ENCODE measurements at places on chromosomes 16 and 17.

DNA sequence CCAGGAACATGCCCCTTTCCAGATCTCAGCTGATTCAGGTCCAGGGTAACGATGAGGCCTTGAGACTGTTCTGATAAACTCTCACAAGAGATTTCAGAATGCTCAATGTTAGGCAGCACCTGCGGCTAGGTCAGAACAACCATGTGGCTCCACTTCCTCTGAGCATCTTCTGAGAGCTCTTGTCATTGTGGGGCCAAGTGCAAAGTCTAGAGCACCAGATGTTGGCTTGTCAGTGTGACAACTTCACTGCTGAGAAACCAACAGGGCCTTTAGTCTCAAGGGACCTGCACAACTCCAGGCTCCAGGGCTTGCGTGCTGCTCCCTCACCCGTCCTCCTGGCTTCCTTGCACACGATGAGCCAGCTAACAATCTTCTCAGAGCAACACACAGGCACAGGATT lies 29.0 kb downstream of the FCSK start:
- no peak for DNase-seq

- DNase-seq = no peak
Observed at GRCh38 chr16:3792472-3793012, 75.2 kb upstream of the TRAP1 start.

- no peak for DNase-seq
Observed at GRCh38 chr16:83856792-83857191, 42.1 kb upstream of the MLYCD start.

DNA sequence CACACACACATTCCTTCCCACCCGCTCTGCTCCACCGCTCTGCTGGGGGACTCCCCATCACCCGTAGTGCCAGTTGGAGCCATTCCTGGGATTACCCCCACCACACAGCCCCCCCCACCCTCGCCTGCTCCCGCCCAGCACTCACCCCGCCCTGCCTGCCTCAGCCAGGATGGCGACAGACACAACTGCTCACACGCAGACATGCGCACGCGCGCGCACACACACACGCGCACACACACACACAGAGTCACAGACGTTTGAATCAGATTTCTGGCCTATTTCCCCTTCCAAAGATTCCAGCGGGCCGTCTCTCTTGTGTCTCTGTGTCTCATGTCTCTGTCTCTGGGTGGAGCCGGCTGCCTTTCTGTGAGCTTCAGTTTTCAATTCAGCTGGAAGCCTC lies 4.4 kb downstream of the CACNA1G start:
- no peak for DNase-seq

- DNase-seq = no peak
Observed at GRCh38 chr17:47254403-47254943, 846 bp downstream of the ITGB3 start.

GRCh38 chr16:15708096-15708495 lies 58.1 kb downstream of the NDE1 start:
- no peak for DNase-seq

DNA sequence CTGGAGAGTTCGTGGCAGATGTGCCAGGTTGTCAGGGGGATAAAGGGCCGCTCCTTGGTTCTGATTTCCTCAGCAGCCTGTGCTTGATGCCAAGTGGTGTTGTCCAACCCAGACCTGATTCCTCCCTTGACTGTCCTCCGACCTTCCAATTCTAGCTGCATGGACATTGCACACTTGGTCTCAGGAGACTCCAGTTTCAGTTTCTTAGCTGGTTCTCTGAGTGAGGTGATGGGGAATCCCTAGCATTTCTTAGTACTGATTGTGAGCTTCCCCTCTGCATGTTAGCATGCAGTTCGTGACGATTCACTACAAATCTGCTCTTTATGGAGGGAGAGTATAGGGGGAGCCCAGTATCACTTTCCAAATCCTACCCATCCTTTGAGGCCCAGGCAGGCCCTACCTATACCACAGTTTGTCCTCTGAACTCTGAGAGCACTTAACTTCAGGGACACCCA lies 12.4 kb upstream of the CCR7 start:
- no peak for DNase-seq

GRCh38 chr16:67518676-67519075 lies 10.0 kb upstream of the RIPOR1 start:
- DNase-seq = no peak

GRCh38 chr16:83248735-83249463 lies 558.9 kb upstream of the HSBP1 start:
- no peak for DNase-seq

- DNase-seq = no peak
Observed at GRCh38 chr16:27066668-27067537, at the start of gene C16orf82. TSS of gene C16orf82 (plus strand) at chr16:27066927.

DNA sequence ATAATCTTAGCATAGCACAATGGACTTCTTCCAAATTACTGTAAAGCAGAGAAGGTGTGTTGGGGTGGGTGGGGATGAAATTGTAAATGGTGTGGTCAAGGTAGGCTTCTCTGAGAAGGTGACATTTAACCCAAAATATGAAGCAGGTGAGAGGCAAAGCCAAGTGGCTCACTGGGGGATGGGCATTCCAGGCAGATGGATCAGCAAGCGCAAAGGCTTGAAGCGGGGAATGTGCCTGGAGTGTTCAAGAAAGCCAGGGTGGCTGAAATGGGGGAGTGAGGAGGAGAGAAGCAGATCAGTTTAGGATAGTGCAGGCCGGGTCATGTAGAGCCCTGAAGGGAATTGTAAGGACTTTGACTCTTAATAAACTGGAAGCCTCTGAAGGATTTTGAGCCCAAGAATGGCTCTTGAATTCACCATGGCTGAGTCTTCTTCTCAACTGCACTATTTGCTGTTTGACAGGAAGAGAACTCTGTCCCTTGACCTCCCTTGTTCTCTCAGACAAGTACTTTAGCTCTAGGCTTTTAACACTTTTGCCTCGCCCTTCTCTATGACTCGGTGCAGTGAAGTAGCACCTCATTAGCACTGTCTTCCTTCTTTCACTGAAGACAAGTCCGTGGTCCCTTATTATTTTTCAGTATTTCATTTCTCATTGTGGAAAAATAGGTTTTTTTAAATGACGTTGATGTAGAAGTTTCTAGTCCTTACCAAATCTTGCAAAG lies 14.7 kb downstream of the CACNG3 start:
- DNase-seq = no peak

- DNase-seq = no peak
Observed at GRCh38 chr17:33901085-33901484, 354.0 kb upstream of the CCL2 start.

DNA sequence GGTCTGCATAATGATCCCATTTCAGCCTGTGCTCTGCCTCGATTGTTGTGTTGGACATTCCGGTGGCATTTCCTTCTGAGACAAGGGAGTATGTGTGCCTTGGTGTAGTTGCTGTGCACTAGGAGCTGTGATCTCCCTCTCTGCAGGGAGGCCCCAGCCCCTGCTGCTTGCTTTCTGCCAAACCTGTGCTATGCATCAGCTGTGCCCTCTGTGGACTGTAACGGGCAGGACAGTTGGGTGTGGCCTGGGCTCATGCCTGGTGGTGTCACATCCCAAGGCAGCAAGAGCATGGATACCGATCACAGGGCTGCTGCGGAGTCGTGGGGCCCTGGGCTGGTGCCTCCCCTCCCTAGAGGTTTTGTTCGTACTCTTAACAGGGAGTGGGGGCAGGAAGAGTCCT lies 3.8 kb upstream of the JPT2 start:
- no peak for DNase-seq

DNA sequence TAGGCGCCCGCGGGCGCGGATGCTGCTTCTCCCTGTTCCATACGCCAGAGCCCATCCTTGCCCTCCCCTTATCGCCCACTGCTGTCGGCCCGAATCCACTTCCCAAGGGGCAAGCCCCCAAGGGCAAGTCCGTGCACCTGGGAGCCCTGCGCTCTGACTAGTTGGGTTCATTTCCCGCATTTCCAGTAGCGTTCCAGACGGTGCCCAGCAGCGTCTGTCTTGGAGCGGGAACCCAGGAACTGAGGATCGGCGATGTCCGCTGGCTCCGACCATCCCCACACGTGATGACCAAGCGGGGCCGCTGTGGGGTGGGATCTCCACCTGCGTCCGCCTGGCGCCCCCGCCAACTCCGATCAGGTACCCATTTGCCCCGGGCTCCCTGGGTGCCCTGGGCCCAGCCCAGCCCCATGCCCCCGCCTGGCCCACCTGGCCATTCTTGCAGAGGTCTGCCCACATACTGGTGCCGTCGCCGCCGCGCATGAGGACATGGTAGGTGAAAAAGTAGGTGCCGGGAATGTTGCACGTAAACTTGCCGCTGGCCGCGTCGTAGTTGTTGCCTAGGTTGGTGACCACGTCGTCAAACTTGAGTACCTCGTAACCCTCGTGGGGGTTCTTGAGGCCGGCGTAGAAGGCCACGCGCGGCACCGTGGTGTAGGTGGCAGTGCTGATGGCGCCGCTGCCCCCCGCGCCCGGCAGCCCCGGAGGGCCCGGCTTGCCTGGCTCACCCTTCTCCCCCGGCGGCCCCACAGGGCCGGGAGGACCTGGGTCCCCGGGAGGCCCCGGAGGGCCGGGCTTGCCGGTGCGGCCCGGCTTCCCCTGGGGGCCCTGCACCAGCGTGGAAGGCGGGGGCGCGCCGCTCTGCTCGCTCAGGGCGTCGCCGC lies 837 bp downstream of the C1QL1 start:
- no peak for DNase-seq

DNA sequence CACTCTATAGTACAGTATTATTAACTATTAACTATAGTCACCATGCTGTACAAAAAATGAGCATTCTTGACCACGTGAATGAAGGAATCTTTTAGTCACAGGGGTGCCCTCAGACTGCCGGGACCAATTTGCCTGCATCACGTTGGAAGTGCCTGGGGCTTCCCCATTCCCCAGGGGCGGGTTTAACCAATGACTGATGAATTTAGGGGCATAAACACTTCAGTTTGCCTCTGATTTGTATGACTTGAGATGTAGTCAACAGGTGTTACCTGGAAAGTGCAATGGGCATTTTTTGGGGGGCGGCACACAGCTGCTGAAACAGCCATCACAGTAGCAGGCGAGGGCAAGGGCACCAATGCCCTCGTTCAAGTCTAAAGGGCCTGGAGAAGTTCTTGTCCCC lies 8.7 kb upstream of the PYY start:
- DNase-seq = no peak

- DNase-seq = no peak
Observed at GRCh38 chr17:1108478-1108764, 71.4 kb downstream of the ABR start.

GRCh38 chr17:48735062-48735351 lies 6.5 kb upstream of the HOXB13 start:
- no peak for DNase-seq

- DNase-seq = no peak
Observed at GRCh38 chr17:78355701-78356100, 4.2 kb downstream of the SOCS3 start.

DNA sequence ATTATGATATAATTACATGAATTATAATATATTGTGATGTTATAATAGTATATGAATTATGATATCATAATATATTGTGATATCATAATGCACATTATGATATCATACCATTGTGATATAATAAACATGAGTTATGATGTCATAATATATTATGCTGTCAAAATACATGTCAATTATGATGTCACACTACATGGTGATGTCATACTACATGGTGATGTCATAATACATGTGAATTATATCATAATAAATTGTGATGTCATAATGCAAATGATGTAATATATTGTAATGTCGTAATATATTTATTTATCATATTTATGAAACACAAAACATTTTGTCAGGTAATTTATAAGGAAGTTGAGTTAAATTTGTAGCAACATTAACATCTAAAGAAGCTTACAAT lies 1950.1 kb downstream of the TP53TG3F start:
- DNase-seq = no peak

DNA sequence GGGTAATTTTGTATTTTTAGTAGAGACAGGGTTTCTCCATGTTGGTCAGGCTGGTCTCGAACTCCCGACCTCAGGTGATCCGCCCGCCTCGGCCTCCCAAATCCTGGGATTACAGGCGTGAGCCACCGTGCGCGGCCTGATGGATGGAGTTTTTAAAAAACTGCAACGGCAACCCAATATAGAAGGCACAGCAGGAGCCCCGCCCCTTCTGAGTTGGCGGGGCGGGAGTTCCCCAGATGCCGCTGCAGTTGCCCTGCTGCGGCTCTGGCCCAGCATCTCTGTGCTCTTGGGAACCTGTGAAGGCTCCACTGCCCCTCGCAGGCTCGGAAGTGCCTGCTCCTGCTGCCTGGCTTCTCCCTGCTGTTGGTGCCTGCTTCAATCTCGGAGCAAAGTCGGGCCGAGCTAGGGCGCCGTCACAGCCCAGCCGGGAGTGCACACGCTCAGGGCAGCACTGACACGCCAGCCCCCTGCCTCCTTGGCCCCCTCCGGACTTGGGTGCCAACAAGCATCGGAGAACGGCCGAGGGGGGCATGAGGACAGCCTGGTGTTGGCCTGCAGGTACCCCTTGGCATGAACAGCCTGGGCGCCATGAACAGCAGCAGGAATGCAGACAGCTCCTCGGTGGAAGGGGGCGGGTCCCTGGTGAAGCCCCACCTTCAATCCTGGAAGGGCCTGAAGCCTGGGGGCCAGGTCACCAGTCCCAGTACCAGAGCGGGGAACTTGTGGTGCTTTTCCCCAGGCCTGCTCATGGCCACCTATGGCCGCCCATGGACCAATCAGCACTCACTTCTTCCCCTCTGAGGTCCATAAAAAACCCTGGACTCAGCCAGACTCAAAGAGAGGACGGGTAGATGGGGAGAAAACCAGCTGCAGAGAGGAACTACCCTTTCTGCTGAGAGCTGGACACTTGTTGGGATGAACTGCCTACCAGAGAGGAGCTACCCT lies 2.3 kb upstream of the NT5M start:
- DNase-seq = peak; percentile 36

DNA sequence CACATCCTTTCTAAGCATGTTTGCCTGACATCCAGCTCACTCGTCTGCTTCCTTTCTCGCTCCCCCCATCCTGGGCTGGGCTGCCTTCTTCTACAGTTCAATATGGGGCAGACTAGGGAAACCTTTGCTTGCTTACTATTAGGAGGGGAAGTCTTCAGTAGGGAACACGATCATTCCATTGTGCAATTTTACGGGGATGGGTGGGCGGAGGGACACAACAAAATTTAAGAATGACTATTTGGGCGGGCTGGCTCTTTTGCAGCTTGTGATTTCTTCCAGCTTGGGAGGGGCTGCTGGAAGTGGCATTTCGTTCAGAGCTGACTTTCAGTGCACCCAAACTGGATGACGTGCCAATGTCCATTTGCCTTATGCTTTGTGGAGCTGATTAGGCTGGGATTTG lies 25.4 kb downstream of the PCTP start:
- no peak for DNase-seq

GRCh38 chr17:35978346-35978745 lies 3.0 kb downstream of the CCL16 start:
- DNase-seq = no peak

GRCh38 chr17:6261466-6261865 lies 173.5 kb downstream of the AIPL1 start:
- DNase-seq = no peak

Data from activated T-cell treated with anti-CD3 and anti-CD28 coated beads for 4 hours (primary cell).